ENCODE measurements at places on chromosomes 3 and 15. TPM values are rescaled to one million over a fixed set of nuclear protein-coding genes. Genes with fewer than 3 reads are reported as not detected.
A peak's percentile ranks its signal among the peaks of the same experiment; 100 is the strongest.

BCL2A1 gene
- 0.50 TPM for polyA plus RNA-seq

GRCh38 chr3:81268526-81268925, 492.9 kb downstream of the GBE1 start:
- no peak for DNase-seq

GRCh38 chr3:157147099-157147803, 12.7 kb downstream of the CCNL1 start:
- no peak for DNase-seq

DNA sequence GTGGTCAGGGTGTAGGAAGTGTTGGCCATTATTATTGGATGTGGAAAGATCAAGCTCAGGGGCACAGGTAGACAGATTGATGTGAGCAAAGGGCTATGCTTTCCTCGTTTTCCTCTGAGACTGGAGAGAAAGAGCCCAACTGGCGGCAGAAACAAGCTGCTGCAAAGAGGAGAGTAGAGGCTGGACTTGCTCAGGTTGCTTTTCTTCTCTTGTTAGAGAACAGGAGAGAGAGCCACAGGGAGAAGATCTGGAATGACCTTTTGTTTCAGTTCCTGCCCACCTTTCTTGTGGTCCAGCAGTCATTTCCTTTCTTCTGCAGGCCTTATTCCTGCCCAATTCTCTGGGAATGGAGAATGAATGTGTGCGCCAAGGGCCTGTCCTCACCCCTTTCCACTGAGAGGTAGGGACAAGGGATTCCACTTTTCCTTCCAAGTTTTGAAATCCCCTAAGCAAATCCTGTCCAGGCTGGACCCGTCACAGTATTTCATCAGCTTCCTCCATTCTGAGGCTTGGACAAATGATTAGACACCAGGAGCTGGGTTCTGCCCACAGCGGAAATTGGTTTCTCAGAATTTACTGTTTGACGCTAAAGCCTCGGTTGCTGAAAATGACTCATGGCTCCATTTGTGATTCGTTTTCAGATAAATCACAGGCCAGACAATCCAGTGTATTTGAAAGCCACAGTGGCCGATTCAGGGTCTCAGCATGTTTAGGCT, 16.1 kb downstream of the ZNF80 start:
- no peak for DNase-seq

DNA sequence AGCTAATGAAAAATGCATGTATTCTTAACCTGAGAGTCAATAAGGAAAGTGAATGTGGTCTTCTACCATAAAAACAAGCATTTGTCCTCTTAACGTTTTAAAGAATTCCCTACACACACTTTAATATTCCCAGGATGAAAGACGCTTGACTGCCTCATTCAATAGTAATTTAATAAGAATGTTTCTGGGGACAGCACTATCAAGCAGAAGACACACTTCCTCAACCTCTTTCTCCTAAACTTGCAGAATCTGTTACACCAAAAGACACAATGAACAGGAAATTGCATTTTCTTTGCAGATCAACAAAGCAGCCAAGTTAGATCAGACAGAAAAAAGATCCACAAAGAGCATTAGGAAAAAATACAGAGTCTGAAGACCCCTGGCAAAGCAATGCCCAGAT, 97.7 kb downstream of the PLCH1 start:
- DNase-seq, result no peak

DNA sequence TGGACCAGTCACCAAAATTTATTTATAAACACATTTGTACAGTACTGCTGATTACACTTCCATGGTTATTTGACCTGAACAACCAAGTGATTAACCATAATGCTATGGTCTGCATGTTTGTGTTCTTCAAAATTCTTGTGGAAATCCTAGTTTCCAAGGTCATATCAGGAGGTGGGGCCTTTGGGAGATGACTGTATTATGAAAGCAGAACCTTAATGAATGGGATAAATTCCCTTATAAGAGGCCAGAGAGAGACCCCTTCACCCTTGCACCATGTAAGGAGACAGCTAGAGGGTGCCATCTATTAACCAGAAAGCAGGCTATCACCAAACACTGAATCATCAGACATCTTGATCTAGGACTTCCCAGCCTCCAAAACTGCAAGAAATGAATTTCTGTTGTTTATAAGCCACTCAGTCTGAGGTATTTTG, 1.9 kb downstream of the SCAPER start:
- DNase-seq, result no peak

DNA sequence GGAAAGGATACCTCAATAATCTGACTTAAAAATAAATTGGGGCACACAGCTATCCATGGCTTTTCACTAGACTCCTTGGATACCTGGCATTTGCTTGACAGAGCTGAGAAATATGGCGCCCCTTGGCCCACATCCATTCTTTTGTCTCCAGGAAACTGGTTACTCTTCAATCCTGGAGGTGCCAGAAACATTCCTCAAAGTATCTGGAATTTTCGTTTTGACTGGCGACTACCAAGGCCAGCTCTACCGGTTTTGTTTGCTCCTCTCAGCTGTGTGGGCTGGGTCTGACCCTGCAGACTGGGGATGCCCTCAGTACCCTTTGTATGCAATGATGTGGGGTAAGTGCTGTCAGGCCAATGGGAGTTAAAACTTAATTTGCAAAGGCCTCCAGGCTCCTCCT, 27.0 kb downstream of the KATNBL1 start:
- no peak for DNase-seq

GRCh38 chr15:98308117-98308516, 340.2 kb upstream of the IGF1R start:
- no peak for DNase-seq

PARP3 gene
- polyA plus RNA-seq, result 9.8 TPM

DNA sequence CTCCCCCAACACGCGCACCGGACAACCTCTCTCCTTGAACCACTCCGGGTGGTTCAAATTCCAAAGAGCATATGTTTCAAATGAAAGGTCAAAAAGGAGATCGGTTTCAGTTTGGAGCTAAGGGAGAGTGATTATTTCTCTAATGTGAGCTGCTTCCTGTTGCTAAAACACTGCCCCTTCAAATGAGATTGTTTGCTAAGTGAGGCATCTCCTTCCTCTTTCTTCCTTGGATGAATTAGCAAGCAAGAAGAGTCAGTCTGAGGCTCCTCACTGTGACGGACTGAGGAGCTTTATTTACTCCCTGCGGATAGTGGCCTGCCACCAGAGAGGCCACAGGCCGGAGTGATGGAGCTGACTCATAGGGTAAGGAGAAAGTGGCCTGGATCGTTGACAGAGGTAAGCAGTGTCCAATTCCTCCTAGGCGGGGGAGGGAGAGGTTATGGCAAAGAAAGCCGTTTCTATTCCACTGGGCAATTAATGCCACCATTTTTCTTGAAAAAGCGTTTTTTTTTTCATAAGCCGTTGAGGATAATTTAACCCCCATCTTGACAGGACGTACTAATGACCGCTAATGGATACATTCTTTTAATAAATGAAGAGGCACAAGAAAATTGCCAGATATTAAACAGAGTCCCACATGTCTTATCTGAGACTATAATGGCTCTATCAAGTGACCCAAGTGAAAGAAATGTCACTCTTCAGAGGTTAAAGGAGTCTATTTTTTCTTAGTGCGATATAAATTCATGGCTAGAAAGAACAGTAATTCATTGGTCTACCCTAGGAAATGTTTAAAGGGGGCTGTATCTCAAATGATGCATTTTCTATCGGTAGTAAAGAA, 167.0 kb upstream of the ANKRD28 start:
- DNase-seq, result peak; percentile 43

DNA sequence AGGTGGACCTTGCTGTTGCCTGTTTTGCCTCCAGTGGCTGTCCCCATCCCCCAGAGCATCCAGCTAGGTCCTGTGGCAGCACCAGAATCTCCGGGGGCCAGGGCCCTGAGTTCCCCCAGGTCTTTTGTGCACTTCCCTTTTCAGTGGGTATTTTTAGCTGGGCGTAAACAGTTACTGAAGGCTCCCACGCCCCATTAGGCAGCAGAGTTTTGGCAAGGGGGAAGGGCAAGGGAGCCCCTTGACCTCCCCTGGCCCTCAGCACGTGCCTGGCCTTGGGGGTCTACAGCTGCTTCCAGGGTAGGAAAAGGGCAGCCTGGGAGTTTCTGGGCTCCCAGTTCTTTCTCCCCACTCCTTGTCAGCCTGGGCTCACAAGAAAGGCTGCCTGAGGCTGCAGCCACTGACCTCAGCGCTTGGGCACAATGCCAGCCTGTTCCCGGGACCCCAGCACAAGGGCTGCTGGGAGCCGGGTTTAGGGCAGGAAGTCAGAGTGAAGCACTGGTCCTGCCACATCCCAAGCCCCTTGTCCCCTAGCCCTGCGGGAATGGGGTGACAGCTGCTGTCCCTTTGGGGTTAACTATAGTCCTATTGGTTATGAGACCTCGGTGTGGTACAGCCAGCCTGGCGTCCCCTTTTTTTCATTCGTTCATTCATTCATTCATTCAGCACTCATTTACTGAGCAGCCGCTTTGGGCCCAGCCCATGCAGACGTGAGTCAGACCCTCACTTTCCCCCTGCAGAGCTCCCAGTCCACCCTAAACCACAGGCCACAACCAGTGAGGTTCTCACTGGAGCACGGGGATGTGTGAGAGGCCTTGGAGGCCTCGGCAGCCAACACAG, 8.4 kb downstream of the CSK start:
- DNase-seq, result peak; percentile 85

XCR1 gene
- polyA plus RNA-seq, result 0.04 TPM

GRCh38 chr3:15629860-15630597, 28.5 kb downstream of the BTD start:
- peak; percentile 42 for DNase-seq

DNAH12 gene
- 0.29 TPM for polyA plus RNA-seq

DNA sequence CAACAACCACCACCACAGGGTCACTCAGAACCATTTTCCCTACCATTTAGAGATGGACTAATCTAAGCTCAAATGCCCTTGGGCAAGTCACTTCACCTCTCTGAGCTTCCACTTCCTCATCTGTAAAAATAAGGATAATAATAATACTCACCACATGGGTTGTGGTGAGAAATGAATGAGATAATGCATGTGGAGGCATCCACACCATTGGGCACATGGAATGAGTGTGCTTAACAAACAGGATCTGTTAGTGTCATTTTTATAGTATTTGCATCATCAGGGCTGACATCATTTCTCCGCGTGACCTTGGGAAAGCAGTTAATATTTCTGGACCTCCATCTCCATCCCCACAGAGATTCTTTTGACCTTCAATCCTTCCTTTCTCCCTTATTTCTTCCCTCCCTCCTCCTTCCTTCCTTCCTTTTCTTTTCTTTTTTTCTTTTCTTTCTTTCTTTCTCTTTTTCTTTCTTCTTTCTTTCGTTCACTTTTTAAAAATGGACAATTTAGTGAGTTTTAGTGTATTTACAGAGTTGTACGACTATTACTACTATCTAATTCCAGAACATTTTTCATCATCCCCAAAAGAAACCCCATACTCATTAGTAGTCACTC, 7.7 kb upstream of the RFT1 start:
- no peak for DNase-seq

- no peak for DNase-seq
Measured at GRCh38 chr3:190429681-190430080, 20.0 kb downstream of the TMEM207 start.

SUCNR1 gene
- polyA plus RNA-seq, result 0.53 TPM

GRCh38 chr15:61038387-61038786, 190.7 kb downstream of the RORA start:
- DNase-seq, result peak; percentile 55

- no peak for DNase-seq
Measured at GRCh38 chr15:63465104-63465503, 39.3 kb upstream of the USP3 start.

DNA sequence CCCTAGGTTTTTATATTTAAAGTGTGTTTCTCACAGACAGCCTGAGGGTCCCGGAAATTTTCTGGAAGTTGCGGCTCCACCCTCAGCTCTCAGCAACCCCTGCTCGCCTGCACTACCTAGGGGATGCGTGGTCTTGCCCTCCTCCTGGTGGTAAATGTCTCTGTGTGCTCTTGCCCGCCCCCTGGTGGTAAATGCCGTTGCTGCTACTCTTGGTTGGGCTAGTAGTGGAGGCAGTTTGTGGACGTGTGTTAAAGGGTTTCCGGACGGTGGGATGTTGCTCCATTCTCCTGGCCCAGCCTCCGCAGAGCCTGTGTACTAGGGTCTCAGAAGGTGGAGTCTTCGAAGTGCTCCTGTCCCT, 27.4 kb downstream of the STOML1 start:
- DNase-seq, result peak; percentile 70

GPR176 gene
- 3.0 TPM for polyA plus RNA-seq

LDHAL6B gene
- not detected for polyA plus RNA-seq

PPP2R3A gene
- polyA plus RNA-seq, result 4.6 TPM

DNA sequence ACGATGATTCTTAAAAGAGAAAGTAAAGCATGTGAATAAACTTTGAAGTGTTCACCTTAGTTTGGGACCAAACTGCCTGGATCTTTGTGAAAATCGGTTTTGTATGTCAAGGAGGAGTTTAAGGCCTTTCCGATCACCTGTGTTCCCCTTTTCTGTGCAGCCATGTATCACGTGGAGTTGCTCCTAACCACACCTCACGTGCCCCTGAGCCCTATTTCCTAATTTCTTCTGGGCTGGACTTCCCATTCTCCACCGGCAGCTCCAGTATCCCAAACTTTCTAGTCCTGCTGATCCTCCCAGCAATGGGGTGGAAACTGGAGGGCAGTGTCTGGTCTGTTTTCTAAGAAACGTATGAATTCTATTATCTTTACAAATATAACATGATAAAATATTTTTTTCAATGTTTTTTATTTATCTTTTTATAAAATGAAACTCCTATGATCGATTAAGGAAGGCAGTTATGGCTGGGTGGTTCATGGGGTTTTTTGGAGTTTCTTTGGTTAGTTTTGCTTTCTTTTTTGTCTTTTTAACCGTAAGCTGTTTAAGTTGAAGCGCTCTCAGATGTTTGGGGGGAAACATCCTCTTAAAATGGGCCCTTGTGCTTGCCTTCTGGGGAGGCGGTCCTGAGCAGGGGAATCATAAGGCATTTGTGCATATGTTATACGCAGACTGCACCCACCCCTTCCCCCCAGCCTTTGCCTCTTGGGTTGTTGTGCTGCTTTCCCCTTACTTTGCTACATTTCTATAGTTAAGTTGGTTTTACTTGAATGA, 43.6 kb upstream of the WWTR1 start:
- DNase-seq, result no peak

- DNase-seq, result no peak
Measured at GRCh38 chr3:123552095-123552714, 32.6 kb downstream of the HACD2 start.

SST gene
- 0.37 TPM for polyA plus RNA-seq

DNA sequence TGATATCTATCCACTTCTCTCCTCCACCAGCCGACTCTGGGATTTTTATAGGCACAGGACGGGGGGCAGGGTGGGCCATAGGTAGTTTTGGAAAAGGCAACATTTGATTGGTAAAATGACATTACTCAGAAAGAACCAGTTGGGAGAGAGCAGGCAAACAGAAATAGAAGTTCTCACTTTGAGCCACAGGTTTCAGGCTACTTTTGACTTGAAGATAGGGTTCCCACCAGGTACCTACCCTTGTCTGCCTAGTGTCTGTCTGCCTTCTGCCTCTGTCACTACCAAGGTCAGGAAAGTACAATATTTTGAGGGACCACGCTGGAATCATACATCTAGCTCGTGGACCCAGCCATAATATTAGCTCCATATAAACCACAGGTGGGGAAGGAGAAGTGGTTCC, 412.9 kb upstream of the GRM7 start:
- no peak for DNase-seq

CPB1 gene
- polyA plus RNA-seq, result 0.11 TPM

GRCh38 chr15:63048776-63049665, 6.5 kb downstream of the TPM1 start:
- peak; percentile 61 for DNase-seq

CLDN1 gene
- 21.5 TPM for polyA plus RNA-seq

ZWILCH gene
- 5.2 TPM for polyA plus RNA-seq

All from ovary (tissue), 10 donors.